SK-MEL-5 (cell line): ENCODE measurements at places on chromosomes 7 and 10.

GRCh38 chr7:76262683-76263402, 39.6 kb upstream of the HSPB1 start:
- DNase-seq, result peak; percentile 92

DNA sequence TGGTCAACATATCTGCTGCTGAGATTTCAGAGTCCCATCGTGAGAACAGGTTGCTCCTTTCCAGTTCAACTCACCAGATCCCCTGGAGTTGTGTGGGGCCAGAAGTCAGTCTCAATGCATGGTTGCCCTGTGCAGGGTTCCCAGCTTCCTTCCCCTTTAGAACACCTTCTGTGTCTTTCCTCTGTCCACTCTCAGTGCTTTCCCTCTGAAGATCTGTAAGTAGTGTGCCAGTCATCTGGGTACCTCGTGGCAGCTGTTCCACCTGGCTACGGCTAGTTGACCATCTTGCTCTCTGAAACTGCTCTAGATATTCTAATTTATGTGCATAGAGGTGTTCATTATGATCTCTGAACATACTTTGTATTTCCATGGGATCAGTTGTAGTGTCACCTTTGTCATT, 36.1 kb upstream of the PRSS37 start:
- DNase-seq, result no peak

DNA sequence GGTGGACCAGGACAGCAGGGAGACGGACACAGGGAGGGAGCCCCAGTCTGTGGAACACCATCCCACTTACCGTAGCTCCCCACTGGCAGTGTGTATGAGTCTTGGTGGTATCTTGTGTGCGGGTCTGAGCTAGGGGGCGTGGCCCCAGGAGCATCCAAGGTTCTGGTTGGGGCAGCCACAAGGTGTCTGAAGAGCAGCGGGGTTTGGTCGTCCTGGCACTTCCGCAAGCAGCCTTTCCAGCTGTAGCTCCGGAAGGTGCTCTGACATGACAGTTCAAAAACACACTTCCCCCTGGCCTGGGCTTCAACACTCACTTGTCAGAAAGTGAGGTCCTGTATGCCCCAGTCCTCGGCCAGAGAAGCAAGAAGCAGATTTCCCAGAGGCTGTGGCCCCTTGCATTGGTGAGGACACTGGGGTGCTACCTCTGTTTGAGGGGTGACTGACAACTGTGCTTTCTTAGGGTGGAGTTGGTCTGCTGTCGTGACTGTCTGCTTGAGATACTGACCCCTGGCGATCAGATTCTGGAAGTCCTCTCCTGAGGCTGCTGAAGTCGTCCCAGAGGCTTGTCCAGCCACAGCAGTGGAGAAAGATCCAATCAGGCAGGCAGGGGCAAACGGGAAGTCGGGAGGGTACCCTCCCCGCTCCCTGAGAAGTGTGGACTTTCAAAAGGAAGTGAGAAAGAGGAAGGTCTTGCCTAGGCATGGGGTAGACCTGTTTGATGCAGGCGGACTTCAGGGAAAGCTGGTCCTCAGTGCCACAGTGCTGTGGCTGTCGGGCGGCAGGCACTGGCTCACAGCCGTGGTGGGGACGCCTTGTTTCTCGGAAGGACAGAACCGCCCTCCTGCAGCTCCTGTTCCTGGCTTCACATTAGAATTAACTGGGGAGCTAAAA, 51.4 kb upstream of the PFKFB3 start:
- DNase-seq, result peak; percentile 70

- DNase-seq, result no peak
These were observed 52.3 kb upstream of the GJD4 start for GRCh38 chr10:35552650-35553342.

DNA sequence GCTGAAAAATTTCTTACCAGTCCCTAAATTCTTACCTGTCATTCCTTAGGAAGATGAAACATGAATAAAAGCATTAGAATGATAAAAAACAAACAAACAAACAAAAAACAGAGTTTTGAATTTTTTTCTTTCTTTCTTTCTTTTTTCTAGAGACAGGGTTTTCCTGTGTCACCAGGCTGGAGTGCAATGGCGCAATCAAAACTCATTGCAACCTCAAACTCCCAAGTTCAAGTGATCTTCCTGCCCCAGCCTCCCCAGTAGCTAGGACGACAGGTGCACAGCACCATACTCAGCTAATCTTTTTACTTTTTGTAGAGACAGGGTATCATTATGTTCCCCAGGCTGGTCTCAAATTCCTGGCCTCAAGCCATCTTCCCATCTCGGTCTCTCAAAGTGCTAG, 26.5 kb downstream of the NT5C2 start:
- DNase-seq, result no peak

GRCh38 chr7:81415181-81415580, 354.7 kb downstream of the HGF start:
- no peak for DNase-seq

DNA sequence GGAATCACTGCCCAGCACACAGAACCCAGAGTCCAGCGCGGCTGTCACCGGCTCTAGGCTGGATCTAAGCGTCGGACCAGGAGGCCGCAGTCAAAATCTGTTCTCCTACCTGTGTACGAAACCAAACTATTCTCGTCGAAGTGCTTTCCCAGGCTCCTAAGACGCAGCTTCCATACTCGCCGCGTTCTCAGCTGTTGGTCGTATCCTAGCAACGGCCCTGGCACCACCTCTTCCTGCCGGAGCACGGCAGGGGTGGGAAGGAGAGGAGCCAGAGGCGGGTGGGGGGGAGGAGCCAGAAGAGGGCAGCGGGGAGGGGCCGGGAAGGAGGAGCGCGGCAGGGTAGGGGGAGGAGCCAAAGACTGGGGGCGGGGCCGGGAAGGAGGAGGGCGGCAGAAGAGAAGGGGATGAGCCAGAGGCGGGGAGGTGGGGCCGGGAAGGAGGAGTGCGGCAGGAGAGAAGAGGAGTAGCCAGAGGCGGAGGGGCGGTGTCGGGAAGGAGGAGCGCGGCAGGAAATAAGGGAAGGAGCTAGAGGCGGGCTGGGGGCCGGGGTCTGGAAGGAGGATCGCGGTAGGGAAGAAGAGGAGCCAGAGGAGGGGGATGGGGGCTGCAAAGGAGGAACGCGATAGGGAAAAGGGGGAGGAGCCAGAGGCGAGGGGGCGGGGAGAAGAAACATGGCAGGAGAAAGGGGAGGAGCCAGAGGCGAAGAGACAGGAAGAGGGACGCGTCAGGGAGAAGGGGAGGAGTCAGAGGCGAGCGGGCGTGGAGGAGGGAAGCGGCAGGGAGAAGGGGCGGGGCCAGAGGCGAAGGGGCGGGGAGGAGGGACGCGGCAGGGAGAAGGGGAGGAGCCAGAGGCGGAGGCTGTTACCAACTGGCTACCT, at the start of gene IQUB:
IQUB (minus strand) TSS at position 213 of the 878 bp plus-strand sequence. CDS start 22,255 bp downstream, outside the sequence.
- peak; percentile 99 for DNase-seq

GRCh38 chr7:100504887-100505611, 21.3 kb downstream of the NYAP1 start:
- DNase-seq, result no peak

GRCh38 chr10:120138689-120139088, 246.2 kb downstream of the SEC23IP start:
- no peak for DNase-seq

GRCh38 chr7:127535546-127536393, 49.6 kb downstream of the GCC1 start:
- no peak for DNase-seq
